Aortic smooth muscle cell (primary cell): ENCODE measurements at places on chromosomes 7 and 10. TPM values are rescaled to one million over a fixed set of nuclear protein-coding genes. Genes with fewer than 3 reads are reported as not detected.

The HSPA12A gene
- total RNA-seq = 2.0 and 5.9 TPM in 2 replicates

The POU6F2 gene
- not detected in 2 replicates for total RNA-seq

The EVX1 gene
- total RNA-seq = not detected in 2 replicates

The TAC1 gene
- total RNA-seq = not detected in 2 replicates

The RBP3 gene
- total RNA-seq = not detected in 2 replicates

The CTAGE4 gene
- 0.37 and 0.66 TPM in 2 replicates for total RNA-seq

The PAX2 gene
- total RNA-seq = not detected in 2 replicates

The EBLN1 gene
- not detected in 2 replicates for total RNA-seq

The GNGT1 gene
- not detected in 2 replicates for total RNA-seq

The PON1 gene
- total RNA-seq = not detected in 2 replicates

The CPED1 gene
- 94.2 and 162 TPM in 2 replicates for total RNA-seq

The REPIN1 gene
- 39.7 and 43.3 TPM in 2 replicates for total RNA-seq

The PRSS37 gene
- total RNA-seq = not detected in 2 replicates

The HOXA10 gene
- total RNA-seq = under 0.01 TPM in 2 replicates

The HABP2 gene
- not detected in 2 replicates for total RNA-seq

The ELOVL3 gene
- total RNA-seq = 0.26 TPM in 1 of 2 replicates, not detected in the other

The KEL gene
- total RNA-seq = not detected in 2 replicates

The FAM25C gene
- total RNA-seq = not detected in 2 replicates

The WIPF3 gene
- total RNA-seq = 0.06 TPM in 1 of 2 replicates, not detected in the other

The NXPH1 gene
- not detected in 2 replicates for total RNA-seq

The DNTT gene
- total RNA-seq = not detected in 2 replicates

The CYP26C1 gene
- total RNA-seq = 0.06 and 0.13 TPM in 2 replicates

The SOSTDC1 gene
- 0.81 TPM in 1 of 2 replicates, not detected in the other for total RNA-seq

The GIMAP5 gene
- 0.12 and 0.26 TPM in 2 replicates for total RNA-seq
